T-helper 2 cell treated with Interferon-gamma antibody and Interleukin-4, amounts not matched to agents 5 μg/mL and 100 μg/mL, for 36 hours (primary cell): ENCODE measurements at places on chromosomes 6 and 20.

GRCh38 chr6:40791004-40791403 is 203.8 kb upstream of the LRFN2 start:
- DNase-seq, result no peak
- peaks cover 17% of the 10 kb centered on the region for H3K4me1 ChIP-seq
- H3K27me3 ChIP-seq, result no peaks in the 10 kb centered on the region
- H3K27ac ChIP-seq, result no peak overlapping the region
- peaks cover 3% of the 10 kb centered on the region for H3K36me3 ChIP-seq
- H3K4me3 ChIP-seq, result no peak overlapping the region

DNA sequence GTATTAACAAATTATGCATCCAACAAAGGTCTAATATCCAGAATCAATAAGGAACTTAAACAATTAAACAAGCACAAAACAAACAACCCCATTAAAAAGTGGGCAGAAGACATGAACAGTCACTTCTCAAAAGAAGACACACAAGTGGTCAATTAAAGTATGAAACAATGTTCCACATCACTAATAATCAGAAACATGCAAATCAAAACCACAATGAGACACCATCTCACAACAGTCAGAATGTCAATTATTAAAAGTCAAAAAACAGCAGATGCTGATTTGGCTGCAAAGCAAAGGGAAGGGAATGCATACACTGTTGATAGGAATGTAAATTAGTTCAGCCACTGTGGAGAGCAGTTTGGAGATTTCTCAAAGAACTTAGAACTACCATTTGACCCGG is 129.3 kb downstream of the PFDN4 start:
- H3K27ac ChIP-seq, result no peak overlapping the region
- H3K27me3 ChIP-seq, result no peaks in the 10 kb centered on the region
- no peaks in the 10 kb centered on the region for H3K4me1 ChIP-seq
- H3K4me3 ChIP-seq, result no peak overlapping the region
- no peaks in the 10 kb centered on the region for H3K36me3 ChIP-seq

GRCh38 chr20:34143951-34144350 is 31.9 kb upstream of the EIF2S2 start:
- no peaks in the 10 kb centered on the region for H3K36me3 ChIP-seq
- H3K27me3 ChIP-seq, result peaks cover 25% of the 10 kb centered on the region
- no peak overlapping the region for H3K27ac ChIP-seq
- no peak overlapping the region for H3K4me3 ChIP-seq
- DNase-seq, result no peak

- H3K4me3 ChIP-seq, result no peak overlapping the region
- H3K27ac ChIP-seq, result no peak overlapping the region
- no peaks in the 10 kb centered on the region for H3K4me1 ChIP-seq
- peaks cover 6% of the 10 kb centered on the region for H3K27me3 ChIP-seq
- DNase-seq, result no peak
Measured at GRCh38 chr6:89180971-89181370, 35.1 kb downstream of the PM20D2 start.

- H3K27ac ChIP-seq, result no peak overlapping the region
- H3K27me3 ChIP-seq, result peaks cover 13% of the 10 kb centered on the region
- H3K36me3 ChIP-seq, result no peaks in the 10 kb centered on the region
- no peak overlapping the region for H3K4me3 ChIP-seq
- no peaks in the 10 kb centered on the region for H3K4me1 ChIP-seq
Measured at GRCh38 chr20:37627060-37627766, 66.6 kb upstream of the CTNNBL1 start.

- H3K36me3 ChIP-seq, result peaks cover 4% of the 10 kb centered on the region
- no peak overlapping the region for H3K27ac ChIP-seq
- no peak overlapping the region for H3K4me3 ChIP-seq
- peaks cover 7% of the 10 kb centered on the region for H3K4me1 ChIP-seq
- DNase-seq, result no peak
- peaks cover 7% of the 10 kb centered on the region for H3K27me3 ChIP-seq
Measured at GRCh38 chr6:130306377-130306776, 59.4 kb upstream of the TMEM200A start.
